Prostate gland (tissue), 2 donors: ENCODE measurements at places on chromosomes 3 and 15. TPM values are rescaled to one million over a fixed set of nuclear protein-coding genes. Genes with fewer than 3 reads are reported as not detected.

- no peaks in the 10 kb centered on the region for H3K27me3 ChIP-seq
- no peak overlapping the region for H3K4me3 ChIP-seq
- H3K4me1 ChIP-seq, result no peaks in the 10 kb centered on the region
Measured at GRCh38 chr15:61651267-61651666, 409.0 kb downstream of the VPS13C start.

ZDHHC3 gene
- 91.7 TPM for total RNA-seq

DNA sequence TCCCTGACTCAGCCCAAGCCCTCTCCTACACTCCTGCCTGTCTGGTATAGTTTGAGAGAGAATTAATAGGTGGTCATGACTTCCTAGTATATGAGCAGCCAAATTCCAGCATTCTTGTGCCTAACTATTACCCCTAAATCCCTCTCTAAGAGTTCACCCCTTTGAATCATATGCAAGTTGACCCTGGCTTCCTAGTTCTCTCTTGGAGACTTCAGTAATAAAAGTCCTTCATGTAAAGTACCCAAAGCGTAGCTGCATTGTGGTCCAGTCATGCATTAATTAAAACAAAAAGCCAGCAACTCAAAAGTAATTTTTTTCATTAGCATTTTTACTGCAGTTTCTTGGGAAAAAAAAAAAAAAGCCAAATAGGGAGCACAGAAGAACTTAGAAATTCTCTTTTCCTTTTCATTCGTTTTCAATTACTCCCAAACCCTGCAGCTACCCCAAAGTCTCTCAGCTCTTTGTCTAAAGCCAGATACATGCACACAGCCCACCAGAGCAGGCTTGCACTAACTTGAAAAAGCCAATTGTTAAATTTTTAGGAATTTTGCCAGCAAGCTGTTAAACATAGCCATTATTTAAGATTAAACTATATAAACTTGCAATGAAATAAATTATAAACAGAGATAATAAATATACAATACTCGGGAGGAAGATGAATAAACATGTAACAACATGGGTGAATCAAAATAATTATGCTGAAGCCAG is 50.1 kb upstream of the STT3B start:
- no peaks in the 10 kb centered on the region for H3K36me3 ChIP-seq
- H3K4me3 ChIP-seq, result no peak overlapping the region
- no peaks in the 10 kb centered on the region for H3K4me1 ChIP-seq
- H3K27ac ChIP-seq, result no peak overlapping the region

NSUN3 gene
- total RNA-seq, result 9.2 TPM

GRCh38 chr3:138381413-138381901 is 33.1 kb downstream of the MRAS start:
- H3K4me3 ChIP-seq, result no peak overlapping the region
- no peaks in the 10 kb centered on the region for H3K4me1 ChIP-seq
- no peaks in the 10 kb centered on the region for H3K27me3 ChIP-seq
- no peaks in the 10 kb centered on the region for H3K36me3 ChIP-seq
- H3K27ac ChIP-seq, result peak overlapping the region; percentile 60

DNA sequence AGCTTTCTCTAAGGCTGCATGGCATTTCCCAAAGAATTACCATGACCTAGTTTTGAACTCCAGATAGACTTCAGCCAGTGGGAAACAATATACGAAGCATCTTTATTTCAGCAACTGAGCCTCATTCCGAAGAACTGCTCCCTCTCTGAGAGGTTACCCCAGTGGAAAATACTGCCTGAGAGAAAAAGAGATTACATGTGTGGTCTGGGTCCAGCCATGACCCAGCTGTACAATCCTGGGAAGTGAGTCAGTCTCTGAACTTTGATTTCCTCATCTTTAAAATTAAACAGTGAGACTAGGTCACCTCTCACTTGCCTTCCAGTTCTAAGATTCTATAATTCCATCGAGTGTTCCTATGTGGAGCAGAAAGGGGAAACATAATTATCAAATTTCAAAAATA is 42.4 kb downstream of the TNIK start:
- no peaks in the 10 kb centered on the region for H3K36me3 ChIP-seq
- H3K27ac ChIP-seq, result no peak overlapping the region

CD96 gene
- total RNA-seq, result 0.45 TPM

- H3K4me1 ChIP-seq, result no peaks in the 10 kb centered on the region
- H3K4me3 ChIP-seq, result no peak overlapping the region
- H3K27ac ChIP-seq, result no peak overlapping the region
Measured at GRCh38 chr3:165641569-165642310, 195.5 kb downstream of the BCHE start.
